ENCODE measurements at places on chromosomes 6 and 20. TPM values are rescaled to one million over a fixed set of nuclear protein-coding genes. Genes with fewer than 3 reads are reported as not detected.

DNA sequence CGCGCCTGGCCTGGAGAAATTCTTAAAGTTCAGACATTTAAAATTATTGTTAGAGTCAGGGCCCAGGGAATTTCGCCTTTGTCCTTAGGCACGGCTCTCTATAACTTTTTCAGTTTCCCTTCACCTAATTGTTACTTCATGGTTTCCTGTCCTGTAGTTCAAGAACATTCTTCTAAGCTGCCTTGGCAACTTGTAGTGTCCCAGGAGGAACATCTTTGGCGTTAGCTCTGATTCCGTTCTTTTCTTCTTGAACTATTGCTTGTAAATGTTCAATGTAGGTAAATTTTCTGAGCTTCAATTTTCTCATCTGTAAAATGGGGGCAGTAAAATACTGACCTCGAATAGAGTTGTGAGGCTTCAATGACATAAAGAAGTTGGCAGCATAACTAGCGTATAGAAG lies 41.8 kb downstream of the TIAM2 start:
- no peak for DNase-seq

DNA sequence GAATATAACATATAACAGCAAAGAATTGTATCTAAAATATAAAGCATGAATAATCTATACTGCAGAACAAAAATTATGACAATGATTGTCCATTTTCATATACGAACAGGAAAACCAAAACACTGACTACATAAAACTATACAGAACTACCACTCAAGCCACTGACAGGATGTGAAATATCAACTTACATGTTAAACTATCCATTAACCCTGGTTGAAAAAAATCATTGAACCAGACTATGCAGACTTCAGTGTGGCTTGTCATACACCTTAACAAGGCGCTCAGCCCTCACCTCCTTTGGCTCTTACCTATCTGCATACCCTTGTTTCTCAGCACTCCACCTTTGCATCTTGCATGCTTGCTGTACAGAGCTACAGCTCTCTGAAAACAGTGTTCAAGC lies 34.9 kb downstream of the ASCC3 start:
- DNase-seq: no peak

- no peak for DNase-seq
Measured at GRCh38 chr6:122035173-122035572, 364.3 kb upstream of the HSF2 start.

- DNase-seq: no peak
Measured at GRCh38 chr6:36345681-36346466, 9.2 kb upstream of the BNIP5 start.

- DNase-seq: peak; percentile 23
Measured at GRCh38 chr20:63558804-63559484, 5.0 kb downstream of the FNDC11 start.

- DNase-seq: no peak
Measured at GRCh38 chr20:51387125-51387875, 155.2 kb downstream of the NFATC2 start.

- DNase-seq: no peak
Measured at GRCh38 chr6:90536520-90536919, 50.4 kb downstream of the MAP3K7 start.

DNA sequence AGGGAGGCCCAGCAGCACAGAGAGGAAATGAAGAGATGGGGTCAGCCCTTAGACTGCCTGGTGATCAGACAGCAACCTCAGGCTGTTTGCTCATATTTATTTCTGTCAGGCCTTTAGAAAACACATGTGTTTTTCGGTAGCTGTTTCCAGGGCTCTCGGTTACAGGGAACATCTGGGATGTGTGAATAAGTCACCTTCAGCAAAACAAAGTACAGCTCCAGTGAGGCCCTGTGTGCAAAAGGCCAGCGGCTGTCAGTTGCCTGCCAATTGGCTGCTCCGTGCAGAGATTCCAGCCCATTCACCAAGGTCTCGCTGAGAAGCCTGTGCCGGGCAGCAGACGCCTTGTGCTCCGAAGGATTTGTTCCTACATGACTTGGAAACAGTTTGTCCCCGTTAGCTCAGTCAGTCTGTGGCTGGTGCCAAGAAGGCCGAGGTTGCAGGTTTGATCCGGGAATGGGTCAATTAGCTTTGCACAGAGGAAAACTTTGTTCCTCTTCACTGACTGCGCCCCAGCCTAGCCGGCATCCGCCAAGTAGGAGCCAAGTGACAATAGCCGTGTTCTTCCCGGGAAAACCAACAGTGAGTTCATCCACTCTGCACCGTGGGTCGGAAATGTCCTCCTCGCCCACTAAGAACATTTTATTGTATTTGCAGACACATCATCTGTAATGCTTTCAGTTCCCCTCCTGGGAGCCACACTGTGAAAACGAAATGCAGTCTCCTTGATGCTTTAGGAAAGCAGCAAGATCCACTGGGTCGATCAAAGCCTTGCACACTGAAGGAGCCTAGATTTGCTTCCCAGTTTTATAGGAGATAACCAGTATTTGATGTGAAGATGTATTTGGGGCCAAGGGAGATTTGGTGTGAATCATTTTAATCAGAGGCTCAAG lies 315.4 kb upstream of the CDYL start:
- DNase-seq: no peak

GRCh38 chr6:167735084-167735950 lies 91.4 kb upstream of the AFDN start:
- DNase-seq: no peak

GRCh38 chr20:51128198-51128597 lies 105.3 kb upstream of the KCNG1 start:
- no peak for DNase-seq

DNA sequence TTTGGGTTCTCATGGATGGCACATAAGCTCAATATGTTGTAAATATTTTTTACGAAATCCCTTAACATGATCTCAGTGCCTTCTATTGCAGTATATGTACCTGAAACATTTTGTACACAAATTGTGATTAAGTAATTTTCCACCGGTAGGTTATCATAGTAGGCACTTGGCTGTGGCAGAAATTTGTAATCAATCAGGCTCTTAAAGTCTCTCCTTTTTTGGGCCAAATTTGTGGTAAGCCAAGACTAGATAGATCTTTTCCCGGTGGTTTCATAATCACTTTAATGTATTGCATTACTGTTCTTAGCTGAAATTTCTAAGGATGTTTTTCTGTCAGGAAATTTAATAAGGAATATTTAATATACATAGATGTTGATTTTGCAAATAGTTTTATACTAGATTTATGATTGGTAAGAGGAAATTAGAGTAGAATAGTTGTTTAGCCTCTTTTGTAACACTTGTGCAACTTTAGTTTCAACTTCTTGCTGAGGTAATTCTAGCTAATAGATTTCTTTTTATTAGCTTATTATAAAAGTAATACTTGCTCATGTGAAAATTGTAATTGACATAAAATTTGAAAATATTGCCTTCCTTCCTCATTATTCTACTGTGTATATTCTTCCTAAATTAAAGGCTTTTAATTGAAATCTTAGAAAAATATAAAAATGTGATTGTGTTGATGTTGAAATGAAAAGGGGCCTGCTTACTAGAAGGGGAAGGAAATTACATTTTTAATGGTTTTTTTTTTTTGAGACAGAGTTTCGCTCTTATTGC lies 3.2 kb downstream of the PCMT1 start:
- DNase-seq: no peak

DNA sequence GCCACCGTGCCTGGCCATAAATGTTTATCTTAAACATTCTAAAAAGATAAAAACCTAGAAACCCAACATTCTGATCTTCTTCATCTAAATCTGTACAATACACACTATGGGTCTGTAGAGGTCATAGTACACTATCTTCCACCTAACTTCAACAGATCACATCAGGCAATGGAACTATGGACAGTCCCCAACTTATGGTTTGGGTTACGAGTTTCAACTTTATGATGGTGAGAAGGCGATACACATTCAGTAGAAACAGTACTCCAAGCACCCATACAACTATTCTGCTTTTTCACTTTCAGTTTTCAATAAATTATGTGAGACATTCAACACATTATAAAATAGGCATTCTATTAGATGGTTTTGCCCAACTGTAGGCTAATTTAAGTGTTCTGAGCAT lies 23.1 kb downstream of the FKBP5 start:
- no peak for DNase-seq

DNA sequence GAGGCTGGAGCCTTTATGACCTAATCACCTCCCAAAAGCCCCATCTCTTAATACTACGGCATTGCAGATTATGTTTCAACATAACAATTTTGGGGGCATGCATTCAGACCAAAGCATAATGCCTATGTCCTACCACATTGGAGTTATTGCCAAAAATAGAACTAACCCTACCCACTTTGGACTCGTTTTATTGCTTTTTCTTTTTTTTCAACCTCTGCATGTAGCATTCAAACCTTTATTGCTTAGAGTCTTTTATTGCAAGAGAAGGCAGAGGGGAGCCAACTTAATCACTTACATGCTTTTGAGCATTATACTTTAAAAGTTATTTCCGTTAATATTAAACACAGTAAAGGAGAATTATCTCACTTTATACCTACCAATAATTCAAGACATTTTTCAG lies 8.1 kb upstream of the MBOAT1 start:
- DNase-seq: no peak

DNA sequence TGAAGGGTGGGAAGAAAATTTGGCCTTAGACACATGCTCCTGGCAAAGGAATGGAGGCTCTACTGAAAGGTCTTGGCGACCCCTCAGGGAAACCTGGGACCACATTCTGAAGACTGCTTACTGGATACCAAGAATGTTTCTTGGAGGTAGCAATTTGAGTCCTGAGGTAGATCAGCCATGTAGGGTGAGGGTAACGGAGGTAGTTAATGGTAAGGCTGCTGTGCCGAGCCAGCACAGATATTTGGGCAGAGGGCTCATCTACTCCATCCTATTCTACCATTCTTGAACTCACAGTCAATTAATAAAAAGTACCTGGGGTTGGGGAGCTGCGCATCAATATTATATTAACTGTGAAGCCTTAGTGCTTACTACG lies 401 bp upstream of the PHF3 start:
- no peak for DNase-seq

GRCh38 chr20:49851991-49852390 lies 39.4 kb downstream of the SLC9A8 start:
- no peak for DNase-seq

GRCh38 chr6:135880066-135880972 lies 28.8 kb downstream of the PDE7B start:
- peak; percentile 60 for DNase-seq

GRCh38 chr20:36920334-36920730 lies 31.2 kb downstream of the SAMHD1 start:
- DNase-seq: no peak

GRCh38 chr6:41422161-41422560 lies 86.8 kb downstream of the NCR2 start:
- no peak for DNase-seq

- peak; percentile 15 for DNase-seq
Measured at GRCh38 chr20:41078329-41078728, 49.7 kb downstream of the TOP1 start.

- DNase-seq: no peak
Measured at GRCh38 chr20:20755231-20755630, 42.8 kb upstream of the RALGAPA2 start.

- peak; percentile 37 for DNase-seq
Measured at GRCh38 chr20:37534401-37535157, 6.9 kb upstream of the BLCAP start.

DNA sequence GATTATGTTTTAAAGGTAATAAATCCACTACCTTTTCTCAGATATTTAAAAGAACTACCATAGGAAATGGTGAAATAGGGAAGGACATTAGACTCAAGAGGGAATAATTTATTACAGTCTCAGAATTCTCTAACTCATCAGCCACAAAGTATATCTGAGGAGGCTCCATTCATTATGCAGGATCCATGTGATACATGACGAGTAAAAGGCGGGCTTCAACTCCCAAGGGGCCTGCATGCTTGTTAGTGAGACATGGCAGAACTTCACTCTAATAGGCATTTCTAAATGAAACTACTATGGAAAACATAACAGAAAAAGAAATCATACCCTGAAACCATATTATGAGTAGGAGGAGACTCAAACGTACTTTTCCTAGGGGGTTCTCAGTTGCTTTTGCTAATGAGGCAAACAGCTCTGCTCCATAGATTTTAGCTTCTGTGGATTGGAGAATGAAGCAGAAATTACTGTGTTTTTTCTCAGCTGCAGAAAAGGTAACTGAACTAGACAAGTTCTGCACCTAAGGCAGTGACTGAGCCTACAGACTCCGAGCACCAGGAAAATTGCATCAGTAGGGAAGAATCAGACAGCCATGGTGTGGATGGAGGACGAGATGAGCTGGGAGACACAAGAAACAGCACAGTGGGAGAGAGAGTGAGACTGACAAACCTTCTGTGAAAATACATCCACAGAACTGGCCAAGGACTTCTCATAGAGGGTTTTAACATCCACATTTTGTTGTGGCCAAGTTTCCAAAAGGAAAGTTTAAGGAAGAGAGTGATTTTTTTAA lies 254.6 kb upstream of the PRDM1 start:
- DNase-seq: no peak

GRCh38 chr20:63635431-63636141 lies 8.7 kb upstream of the GMEB2 start:
- peak; percentile 90 for DNase-seq

- no peak for DNase-seq
Measured at GRCh38 chr20:42611423-42611822, 578.3 kb downstream of the PTPRT start.

GRCh38 chr6:143901885-143902750 lies 37.8 kb downstream of the ZC2HC1B start:
- no peak for DNase-seq

GRCh38 chr6:149867876-149868640 lies 3.9 kb upstream of the LRP11 start:
- DNase-seq: no peak

DNA sequence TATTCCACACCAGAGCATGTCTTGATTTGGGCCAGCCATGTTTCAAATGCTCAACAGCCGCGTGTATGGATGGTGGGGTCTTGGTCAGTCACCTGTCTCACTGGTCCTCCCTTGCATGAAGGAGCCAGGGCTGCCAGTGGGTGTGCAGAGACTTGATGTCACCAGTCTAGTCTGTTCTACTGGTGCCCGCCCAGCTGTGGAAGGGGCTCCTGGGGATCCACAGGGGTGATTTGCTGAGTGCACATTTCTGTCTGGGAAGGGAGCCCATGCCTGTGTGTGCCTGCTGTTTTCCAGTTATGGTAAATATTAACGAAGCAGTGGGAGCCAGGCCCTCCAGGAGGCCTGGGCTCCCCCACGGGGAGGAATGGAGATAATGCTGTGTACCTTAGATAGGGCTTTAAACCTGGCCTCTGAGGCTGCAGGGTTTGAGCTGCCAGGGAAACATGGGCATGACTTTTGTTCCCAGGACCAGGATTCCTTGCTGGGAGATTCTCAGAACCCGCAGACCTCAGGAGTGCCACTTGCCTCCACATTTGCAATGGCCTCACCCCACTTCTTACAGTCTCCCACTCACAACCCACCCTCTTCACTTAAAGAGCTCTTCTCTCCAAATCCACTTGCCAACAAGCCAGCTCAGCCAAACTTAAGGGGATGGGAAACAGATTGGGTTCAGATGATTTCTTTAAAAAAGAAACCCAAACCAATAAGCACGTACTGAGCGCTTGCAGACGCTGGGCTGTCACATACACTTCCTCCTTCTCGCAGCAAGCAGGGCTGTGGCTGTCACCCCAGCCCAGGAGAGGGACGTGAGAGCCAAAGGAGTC lies 54.1 kb downstream of the VEGFA start:
- DNase-seq: no peak

The GRM4 gene
- 0.03 TPM for polyA plus RNA-seq

The PI16 gene
- 13.6 TPM for polyA plus RNA-seq

The TNXB gene
- not detected for polyA plus RNA-seq

The AKAP7 gene
- polyA plus RNA-seq: 17.3 TPM

The NKAIN2 gene
- not detected for polyA plus RNA-seq

The OR2H1 gene
- polyA plus RNA-seq: not detected

The ANKRD66 gene
- not detected for polyA plus RNA-seq

The COL9A1 gene
- polyA plus RNA-seq: not detected

The BPIFB4 gene
- polyA plus RNA-seq: not detected

The LY6G6D gene
- polyA plus RNA-seq: not detected

The SULF2 gene
- polyA plus RNA-seq: 0.28 TPM

The GCNT2 gene
- polyA plus RNA-seq: 1.4 TPM

The SLC2A10 gene
- polyA plus RNA-seq: 0.05 TPM

The TP53INP2 gene
- polyA plus RNA-seq: 1.1 TPM
